GM12865 (cell line): ENCODE measurements at places on chromosomes 2 and 18.
A peak's percentile ranks its signal among the peaks of the same experiment; 100 is the strongest.

DNA sequence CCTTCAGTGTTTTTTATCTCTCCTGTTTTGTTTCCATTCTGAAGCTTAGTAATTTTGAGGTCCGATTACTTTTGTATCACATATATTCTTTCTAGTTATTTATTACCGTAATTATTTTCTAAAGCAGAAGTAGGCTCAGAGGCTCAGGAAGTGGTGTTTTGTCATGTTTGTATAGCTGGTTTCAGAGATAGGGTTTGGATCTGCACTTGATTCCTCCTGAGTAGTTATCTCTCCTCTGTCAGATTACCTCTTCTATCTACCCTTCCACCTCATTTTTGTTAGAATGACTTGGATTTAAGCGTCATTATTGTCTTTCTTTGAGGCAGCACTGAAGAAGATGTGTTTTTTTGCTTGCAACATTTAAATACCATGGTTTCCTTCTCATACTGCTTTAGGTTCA lies 95.4 kb downstream of the MTA3 start:
- peak; percentile 9 for DNase-seq

- DNase-seq = no peak
Observed at GRCh38 chr2:10141736-10142639, 19.4 kb downstream of the RRM2 start.

GRCh38 chr18:33578518-33579348 lies 714 bp downstream of the ASXL3 start:
- no peak for DNase-seq

DNA sequence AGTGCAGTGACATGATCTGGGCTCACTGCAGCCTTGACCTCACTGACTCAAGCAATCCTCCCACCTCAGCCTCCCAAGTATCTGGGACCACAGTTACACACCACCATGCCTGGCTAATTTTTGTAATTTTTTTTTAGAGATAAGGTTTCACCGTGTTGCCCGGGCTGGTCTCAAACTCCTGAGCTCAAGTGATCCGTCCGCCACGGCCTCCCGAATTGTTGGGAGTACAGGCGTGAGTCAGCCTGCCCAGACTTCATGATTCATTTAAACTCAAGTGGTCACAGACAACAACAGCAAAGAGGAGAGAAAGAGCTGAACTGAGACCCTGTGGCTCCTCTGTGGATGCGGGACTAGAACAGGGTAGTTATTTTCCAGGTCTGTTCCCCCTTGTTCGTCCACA lies 83.0 kb downstream of the TSHZ1 start:
- DNase-seq = no peak

- DNase-seq = no peak
Observed at GRCh38 chr2:85064927-85065577, 68.1 kb upstream of the TCF7L1 start.

DNA sequence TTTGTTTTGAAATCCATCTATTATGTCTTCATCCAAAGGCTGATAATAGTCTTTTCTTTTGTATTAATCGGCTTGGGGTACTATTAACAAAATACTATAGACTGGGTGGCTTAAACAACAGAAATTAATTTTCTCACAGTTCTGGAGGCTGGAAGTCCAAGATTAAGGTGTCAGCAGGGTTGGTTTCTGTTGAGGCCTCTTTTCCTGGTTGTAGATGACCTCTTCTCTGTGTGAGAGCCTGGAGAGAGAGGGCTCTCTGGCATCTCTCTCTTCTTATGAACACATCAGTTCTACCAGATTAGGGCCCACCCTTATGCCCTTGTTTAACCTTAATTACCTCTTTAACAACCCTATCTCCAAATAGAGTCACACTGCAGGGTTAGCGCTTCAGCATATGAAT lies 14.2 kb upstream of the KCTD1 start:
- no peak for DNase-seq

DNA sequence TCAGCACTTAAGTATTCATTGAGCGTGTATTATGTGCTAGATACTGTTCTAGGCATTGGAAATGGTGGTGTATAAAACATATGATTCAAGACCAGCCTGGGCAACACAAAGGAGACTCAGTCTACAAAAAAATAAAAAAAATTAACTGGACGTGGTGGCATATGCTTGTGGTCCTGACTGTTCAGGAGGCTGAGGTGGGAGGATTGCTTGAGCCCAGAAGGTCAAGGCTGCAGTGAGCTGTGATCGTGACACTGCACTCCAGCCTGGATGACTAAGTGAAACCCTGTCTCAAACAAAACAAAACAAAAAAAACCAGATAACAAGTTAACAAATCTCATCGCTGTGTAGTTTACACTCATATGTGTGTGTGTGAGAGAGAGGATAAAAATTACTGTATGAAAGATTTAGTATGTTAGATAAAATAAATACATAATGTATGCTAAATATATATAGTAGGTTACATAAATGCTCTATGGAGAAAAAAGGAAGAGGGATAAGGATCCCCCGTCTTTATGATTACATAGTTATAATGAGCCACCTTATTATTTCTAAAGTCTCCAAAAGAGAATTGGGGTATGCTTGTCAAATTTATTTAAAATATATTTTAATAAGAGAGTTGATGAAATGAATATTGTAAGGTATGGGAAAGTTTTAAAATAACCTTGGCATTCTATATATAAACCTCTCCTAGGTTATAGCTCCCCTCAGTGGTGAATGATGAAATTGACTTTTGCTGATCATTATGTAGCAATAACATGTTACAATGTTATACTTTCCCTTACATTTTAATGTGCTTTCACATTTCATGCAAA lies 69.2 kb downstream of the EHBP1 start:
- DNase-seq = peak; percentile 41

GRCh38 chr2:73013936-73014335 lies 57.6 kb downstream of the SFXN5 start:
- no peak for DNase-seq
